ENCODE measurements at places on chromosomes 2 and 18.

- no peak for DNase-seq
These were observed 85.7 kb downstream of the PXDN start for GRCh38 chr2:1658394-1659151.

GRCh38 chr2:20516646-20517341, 69.9 kb downstream of the RHOB start:
- DNase-seq, result no peak

DNA sequence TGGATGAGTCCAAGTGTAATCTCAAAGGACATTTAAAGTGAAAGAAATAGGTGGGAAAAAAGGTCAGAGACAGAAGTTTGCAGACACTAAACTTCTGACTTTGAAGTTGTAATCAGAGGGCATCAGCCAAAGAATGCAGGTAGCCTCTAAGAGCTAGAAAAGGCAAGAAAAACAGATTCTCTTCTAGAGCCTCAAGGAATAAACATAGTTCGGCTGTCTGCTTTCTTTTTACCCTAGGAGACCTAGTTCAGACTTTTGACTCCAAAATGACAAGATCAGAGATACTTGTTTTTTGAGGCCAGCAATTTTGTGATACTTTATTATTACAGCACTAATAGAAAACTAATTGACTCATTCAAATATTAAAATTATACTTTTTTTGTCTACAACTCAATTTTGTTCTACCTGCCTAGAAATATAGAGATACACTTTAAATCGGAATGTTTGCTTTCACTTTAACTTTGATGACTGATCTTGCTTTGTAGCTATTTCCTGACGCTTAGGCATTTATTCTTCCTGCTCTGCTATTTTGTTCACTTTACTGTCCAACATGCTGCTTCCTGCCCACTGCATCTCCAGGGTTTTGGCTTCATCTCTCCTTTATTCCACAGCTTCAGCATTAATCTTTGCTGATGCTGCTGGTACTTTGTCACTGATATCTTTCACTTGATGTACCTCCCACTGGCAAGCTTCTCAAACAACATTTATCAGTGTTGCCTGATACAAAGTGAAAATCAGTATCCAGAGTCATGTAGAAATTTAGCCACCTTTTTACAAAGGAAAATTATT, 272.5 kb downstream of the DSEL start:
- DNase-seq, result no peak

DNA sequence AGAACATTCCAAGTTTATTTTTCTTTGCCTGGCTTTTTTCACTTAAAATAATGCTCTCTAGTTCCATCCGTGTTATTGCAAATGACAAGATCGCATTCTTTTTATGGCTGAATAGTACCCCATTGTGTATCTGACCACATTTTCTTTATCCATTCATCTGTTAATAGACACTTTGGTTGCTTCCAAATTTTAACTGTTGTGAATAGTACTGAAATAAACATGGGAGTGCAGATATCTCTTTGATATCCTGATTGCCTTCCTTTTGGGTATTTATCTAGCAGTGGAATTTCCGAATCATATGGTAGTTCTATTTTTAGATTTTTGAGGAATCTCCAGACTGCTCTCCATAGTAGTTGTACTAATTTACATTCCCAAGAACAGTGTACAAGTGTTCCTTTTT, 230.5 kb downstream of the FIGN start:
- DNase-seq, result no peak

GRCh38 chr18:48709371-48710062, 170.7 kb downstream of the CTIF start:
- no peak for DNase-seq

- no peak for DNase-seq
These were observed 150.2 kb upstream of the NFATC1 start for GRCh38 chr18:79245517-79246001.

GRCh38 chr2:18299423-18300212, 260.8 kb downstream of the RDH14 start:
- no peak for DNase-seq
